ENCODE measurements at places on chromosomes 12 and 14.

DNA sequence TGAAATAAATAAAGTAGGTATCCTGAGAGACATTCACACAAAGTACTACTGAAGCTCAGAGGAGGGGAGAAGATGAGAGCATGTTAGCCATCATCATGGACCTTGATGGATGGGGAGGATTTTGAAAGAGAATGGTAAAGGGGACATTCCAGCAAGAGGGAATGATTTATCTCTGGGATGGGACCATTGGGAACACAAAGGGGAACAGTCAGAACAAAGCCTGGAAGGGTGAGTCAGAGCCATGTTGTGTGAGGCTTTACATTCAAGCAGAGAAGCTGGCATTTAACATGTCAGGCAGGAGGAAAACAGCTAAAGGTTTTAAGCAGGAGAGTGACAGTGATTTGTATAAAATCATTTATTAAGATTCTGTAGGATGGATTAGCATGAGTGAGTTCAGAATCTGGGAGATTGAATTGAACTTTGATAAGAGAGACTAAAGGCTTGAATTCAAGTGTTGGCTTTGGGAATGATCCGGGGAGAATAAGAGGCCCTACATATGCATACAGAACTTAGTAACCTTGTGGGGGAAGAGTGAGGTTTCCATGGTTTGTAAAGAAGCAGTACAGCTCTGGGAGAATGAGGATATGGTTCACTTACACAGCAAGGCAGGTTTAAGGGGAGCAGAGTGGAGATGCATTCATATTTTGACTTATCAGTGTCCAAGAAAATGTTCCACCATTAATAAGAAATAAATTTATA is 174.4 kb downstream of the SYT10 start:
- DNase-seq: no peak

GRCh38 chr12:94109160-94109559 is 39.2 kb upstream of the PLXNC1 start:
- no peak for DNase-seq

GRCh38 chr12:74456431-74456830 is 81.2 kb upstream of the ATXN7L3B start:
- DNase-seq: no peak

DNA sequence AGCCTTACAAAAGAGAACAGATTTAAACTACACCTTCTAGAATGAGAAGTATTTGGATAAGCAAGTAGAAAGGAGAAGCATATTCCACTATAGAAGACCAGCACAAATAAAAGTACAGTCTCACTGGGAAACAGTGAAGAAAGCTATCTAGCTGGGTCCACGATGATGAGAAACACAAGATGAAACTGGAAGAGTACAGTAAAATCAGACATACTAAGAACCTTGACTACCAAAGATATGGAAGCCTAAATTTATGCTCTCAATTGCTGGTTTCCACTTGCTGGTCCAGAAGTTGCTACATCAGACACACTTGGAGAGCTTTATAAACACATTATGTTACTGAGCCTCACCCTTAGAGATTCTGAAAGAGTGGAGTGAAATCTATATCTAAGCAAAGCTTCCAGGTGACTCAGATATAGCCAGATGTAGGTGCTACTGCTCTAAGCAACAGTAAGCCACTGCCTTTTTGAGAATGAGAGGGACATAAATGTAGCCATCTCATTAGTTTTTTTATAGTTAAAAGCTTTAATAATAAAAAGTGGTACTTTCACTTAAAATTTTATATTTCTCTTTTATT is 96.3 kb upstream of the BBS10 start:
- DNase-seq: no peak

- DNase-seq: no peak
Observed at GRCh38 chr14:91607322-91608047, 97.4 kb upstream of the PPP4R3A start.

DNA sequence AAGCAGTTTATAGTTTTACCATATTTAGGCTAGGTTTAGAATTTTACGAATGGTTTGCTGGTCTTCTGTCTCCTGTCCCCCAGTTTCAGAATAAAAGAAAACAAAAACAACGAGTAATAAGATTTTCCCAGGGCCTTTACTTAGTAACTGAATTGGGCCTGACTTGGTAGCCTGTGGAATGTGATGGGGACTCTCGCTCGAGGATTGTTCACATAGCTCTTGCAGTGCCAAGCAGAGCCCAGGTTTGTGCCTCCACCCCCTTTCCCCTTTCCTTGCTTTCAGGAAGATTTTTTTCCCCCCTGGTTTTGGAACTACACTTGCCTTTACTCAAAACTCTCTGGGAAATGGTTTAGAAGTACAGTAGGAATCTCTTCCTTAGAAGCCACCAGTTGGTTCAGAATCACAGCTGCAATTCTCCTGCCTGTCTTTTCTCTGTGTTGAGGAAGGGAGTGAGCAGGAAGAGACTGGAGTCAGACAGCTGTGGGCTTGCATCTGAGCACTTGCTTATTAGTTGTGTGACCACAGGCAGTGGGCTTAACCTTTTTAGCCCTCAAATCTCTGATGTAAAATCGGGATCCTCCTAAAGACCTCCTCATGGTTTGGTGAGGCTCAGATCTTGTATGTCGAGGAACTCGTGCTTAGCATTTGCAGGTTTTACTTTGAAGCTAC is 501.2 kb downstream of the PCNX1 start:
- DNase-seq: no peak

- no peak for DNase-seq
Observed at GRCh38 chr12:57173089-57173488, 25.7 kb upstream of the LRP1-AS start.

- no peak for DNase-seq
Observed at GRCh38 chr12:129467726-129468125, 436.1 kb downstream of the TMEM132D start.

GRCh38 chr12:38120438-38120837 is 196.1 kb upstream of the ALG10B start:
- no peak for DNase-seq

DNA sequence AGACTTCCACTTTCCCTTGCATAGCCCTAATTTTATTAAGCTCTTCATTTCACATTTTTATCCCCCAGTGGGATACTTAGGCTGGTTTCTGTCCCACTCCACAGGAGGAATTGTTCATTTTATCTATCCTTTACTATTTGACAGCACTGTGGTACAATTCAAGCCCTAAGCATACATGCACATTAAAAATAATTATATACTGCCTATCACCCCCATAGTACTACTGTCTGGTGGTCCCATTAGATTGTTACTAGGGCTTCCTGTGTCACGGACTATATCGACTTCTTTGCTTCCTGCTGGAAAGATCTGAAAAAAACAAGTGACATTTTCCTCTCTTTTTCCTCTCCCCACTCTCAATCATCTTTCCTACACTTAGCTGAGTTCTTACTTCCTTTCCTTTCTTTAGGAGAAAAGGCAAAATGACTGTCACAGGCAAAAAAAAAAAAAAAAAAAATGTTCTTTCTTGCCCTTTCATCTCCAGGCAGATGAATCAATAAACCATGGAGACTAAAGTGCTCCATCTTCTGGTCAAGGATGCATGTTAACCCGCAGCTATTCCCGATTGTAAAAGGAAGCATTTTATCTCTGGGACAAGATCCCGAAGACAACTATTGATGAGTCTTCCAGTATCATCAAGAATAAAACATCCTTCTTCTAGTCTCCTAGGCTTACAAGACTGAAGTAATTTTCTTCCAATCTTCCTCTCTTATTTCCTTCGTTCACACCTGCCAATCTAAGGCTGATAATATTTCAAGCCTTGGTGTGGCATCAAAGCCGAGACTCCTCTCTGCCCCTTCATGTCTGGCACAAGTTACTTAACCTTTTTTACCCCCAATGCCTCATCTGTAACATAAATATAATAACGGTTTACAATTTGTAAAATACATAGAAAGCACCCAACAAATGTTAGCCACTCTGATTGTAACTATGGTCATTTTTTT is 94.4 kb upstream of the PLEKHG7 start:
- DNase-seq: no peak

DNA sequence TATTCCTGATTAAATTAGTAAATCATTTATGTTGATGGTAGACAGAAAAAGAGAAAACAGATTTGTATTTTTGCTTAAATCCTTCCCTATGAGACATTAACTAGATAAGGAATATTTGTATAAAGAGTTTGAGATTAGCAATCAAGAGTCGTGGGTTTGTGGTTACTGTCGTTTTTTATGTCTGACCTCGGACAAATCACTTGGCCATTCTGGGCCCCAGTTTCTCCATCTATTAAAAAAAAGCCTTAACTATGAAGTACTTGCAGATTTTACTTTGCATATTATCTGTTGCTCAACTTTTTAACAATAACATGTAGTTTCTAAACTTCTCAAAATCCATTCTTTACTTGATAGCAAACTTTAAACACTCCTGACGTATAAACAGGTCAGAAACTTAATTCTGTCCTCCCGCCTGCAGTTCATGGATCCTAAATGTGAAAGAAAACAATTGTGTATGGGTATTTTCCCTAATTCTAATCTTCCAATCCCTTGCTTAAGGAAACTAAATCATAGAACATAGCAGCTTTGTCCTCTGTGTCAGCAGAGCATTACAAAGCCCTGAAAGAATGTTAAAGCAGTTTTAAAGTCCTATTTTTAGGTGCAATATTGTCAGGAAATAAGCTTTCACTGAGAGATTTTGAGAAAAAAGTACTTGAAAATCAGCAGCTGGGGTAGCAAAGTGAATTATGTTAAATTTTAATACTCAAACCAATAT is 118.2 kb downstream of the GPR135 start:
- no peak for DNase-seq

DNA sequence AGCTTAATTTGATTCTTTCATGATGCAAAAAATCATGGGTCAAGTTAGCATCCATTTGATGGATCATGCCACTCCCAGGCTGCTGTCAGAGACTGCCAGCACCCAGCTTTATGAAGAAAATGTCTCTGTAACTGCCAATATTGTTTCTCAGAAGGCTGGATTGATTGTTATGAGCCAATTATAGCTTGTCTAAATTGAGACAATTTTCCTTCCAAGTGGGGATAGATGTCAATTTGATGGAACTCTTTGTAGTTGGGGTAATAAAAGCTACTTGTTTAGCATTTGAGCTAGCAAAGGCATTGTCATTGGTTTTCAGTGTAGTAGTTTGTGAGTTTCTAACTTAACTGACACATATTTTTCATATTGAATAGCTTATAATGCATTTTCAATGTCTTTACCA is 82.1 kb upstream of the DACT1 start:
- DNase-seq: no peak

- DNase-seq: no peak
Observed at GRCh38 chr14:68139431-68140075, 320.0 kb downstream of the RAD51B start.

GRCh38 chr12:87253157-87253556 is 776.0 kb downstream of the C12orf50 start:
- no peak for DNase-seq

- no peak for DNase-seq
Observed at GRCh38 chr14:104981699-104982541, 3.7 kb upstream of the CLBA1 start.
